ENCODE measurements at places on chromosomes 6 and 20. TPM values are rescaled to one million over a fixed set of nuclear protein-coding genes. Genes with fewer than 3 reads are reported as not detected.
A peak's percentile ranks its signal among the peaks of the same experiment; 100 is the strongest.

DNA sequence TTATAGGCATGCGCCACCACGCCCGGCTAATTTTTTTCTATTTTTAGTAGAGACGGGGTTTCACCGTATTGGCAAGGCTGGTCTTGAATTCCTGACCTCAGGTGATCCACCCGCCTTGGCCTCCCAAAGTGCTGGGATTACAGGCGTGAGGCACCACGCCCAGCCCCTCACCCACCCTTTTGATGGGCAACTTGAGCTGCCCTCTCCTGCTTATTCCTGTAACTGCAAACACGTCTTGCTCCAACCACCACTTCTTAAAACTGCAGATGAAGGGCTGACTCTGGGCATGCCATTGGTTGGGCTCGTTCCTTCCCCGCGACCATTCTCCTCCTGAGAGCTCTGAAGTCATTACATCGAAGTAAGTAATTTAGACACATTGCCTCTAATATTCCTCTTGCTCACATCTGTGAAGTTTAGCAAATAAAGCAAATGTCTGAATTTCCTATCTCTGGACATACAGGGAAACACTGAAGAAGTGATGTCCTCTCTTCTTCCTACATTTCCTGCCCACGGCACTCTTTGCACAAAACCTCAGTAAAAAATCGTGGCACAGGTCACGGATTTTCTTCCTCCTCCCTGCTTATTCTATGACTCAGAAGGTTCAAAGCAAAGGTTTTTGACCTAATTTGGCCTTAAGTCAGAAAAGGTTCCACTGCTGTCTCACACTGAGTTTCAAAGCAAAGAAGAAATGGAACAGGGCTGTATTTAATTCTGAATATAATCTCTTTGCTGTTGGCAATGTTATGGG lies 117.5 kb downstream of the GMPR start:
- DNase-seq = no peak

DNA sequence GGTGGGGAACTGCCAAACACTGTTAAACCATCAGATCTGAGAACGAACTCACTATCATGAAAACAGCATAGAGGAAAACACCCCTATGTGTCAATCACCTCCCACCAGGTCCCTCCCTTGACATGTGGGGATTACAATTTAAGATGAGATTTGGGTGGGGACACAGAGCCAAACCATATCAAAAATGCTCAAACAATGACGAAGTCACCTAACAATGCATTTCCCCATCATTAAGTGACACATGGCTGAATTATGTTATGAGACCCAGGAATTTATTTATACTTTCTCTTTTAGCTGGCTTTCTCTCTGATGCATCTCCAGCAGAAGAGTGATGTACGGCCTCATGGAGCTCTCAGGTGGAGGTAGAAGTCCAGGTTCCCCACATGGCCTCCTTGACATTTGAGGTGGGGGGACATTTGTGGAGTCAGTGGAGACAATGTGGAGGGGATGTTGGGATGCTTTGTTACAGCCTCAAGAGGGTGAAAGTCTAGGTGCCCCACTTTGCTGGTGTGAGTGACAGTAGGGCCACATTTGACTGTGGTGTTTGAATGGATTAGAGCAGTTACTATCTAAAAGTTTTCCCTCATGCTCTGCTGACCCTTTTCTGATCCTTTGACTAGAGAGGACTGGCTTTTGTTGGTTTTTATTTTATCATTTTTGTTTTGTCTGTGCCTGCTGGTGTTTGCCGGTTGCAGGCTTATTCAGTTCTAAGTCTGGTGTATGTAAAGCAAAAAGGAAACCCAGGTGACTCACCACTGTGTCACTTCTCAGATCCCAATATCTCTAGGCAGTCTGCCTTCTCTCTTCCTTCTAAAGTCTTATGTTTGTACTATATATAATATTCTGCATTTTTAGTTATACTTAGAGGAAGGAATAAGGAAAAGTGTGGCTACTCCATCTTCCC lies 18.5 kb upstream of the DCBLD1 start:
- peak; percentile 57 for DNase-seq

GRCh38 chr6:85389151-85389797 lies 60.6 kb upstream of the NT5E start:
- no peak for DNase-seq

- peak; percentile 87 for DNase-seq
Measured at GRCh38 chr20:63738687-63739129, 868 bp upstream of the SLC2A4RG start.

DNA sequence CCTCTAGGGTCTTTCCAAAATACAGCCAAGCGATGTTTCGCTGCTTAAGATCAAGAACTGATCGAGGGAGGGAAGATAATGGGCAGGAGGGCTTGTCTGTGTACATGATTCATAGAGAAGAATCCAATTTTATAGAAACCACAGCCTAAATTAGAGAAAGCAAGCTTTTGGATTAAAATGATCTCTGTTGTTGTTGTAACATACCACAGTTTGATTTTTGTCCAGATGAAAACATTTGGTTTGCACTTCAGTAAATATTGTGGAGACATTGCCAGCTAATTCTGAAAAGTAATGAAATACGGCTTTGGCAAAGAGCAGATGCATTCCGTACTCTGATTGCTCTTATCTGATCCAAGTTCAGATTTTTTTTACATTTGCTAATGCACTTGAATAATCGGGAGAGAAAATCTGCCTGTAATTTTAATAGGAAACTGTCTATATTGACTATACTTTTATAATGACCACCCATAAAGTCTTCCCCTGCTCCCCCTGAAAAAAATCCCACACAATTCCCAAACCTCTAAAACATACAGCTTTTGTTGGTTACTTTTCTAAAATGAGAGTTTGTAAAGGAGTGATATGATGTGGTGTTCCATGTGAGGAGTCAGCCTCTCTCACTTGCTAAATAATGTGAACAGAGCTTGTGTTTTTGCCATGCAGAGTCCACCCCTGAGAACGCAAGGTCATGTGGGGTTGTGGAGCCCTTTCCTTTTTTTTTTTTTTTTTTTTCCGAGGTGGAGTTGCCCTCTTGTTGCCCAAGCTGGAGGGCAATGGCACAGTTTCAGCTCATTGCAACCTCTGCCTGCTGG lies 199.9 kb downstream of the DTNBP1 start:
- DNase-seq = no peak

GRCh38 chr20:38049800-38050199 lies 16.3 kb downstream of the RPRD1B start:
- no peak for DNase-seq

DNA sequence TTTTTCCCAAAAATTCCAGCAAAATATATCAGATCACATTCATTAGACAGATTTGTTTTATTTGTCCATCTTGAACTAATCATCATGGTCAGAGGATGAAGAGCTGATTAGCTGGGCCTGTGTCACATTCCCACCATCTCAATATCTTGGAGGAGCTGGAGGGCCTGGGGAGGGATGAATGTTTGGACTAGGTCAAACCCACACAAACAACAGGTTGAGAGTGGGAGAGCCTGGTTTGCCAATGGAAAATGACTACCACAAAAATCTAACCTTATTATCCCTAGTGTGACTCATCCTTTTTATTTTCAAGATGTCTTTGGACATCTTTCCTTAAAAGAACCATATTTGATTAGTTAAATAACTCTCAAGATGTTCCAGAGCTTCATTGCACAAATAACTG lies 242.4 kb downstream of the OGFRL1 start:
- DNase-seq = no peak

DNA sequence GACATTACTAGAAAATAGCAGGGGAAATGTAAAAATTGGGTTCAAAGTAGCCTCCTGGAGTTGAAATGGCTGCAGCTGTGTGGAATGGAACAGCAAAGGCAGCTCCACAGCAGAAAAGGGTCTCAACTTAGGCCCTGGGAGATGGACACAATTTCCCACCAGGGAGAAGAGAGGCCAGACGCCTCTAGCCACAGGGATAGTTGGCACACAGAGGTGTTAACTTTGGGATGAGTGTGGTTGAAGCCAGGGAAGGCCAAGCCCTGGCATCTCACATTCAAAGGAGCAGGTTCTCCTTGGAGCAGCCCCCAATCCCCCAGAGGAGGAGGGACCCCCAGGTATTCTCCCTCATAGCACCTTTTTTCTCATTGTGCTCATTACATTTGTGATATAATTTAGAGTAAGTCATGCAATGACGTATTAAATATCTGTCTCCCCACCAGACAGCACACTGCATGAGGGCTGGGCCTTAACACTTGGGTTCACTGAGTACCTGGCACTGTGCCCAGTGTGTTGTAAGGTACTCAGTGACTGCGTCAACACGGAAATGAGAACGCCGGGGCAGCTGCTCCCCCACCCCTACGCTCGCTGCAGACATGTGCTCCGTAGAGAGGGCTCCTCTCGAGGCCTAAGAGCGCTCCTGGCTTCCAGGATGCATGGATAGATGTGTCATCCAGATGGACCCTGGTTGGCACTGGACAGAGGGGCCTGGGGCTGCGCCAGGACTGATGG lies 76.0 kb upstream of the CD93 start:
- DNase-seq = peak; percentile 98

The ZSCAN23 gene
- total RNA-seq = 6.9 TPM

The LINC00237 gene
- total RNA-seq = not detected

The SLC32A1 gene
- not detected for total RNA-seq

- DNase-seq = no peak
Measured at GRCh38 chr6:95548188-95548786, 29.0 kb upstream of the MANEA start.

The MOXD1 gene
- total RNA-seq = 19.0 TPM

GRCh38 chr6:70507161-70507560 lies 59.6 kb upstream of the SDHAF4 start:
- DNase-seq = no peak

All from cardiac muscle cell (in vitro differentiated cells and primary cell).